Thyroid gland (tissue), 4 donors: ENCODE measurements at places on chromosomes 1 and 21. TPM values are rescaled to one million over a fixed set of nuclear protein-coding genes. Genes with fewer than 3 reads are reported as not detected.

RIPPLY3 gene
- total RNA-seq, result not detected

CD53 gene
- total RNA-seq, result 12.1 TPM

OR6N1 gene
- not detected for total RNA-seq

DNA sequence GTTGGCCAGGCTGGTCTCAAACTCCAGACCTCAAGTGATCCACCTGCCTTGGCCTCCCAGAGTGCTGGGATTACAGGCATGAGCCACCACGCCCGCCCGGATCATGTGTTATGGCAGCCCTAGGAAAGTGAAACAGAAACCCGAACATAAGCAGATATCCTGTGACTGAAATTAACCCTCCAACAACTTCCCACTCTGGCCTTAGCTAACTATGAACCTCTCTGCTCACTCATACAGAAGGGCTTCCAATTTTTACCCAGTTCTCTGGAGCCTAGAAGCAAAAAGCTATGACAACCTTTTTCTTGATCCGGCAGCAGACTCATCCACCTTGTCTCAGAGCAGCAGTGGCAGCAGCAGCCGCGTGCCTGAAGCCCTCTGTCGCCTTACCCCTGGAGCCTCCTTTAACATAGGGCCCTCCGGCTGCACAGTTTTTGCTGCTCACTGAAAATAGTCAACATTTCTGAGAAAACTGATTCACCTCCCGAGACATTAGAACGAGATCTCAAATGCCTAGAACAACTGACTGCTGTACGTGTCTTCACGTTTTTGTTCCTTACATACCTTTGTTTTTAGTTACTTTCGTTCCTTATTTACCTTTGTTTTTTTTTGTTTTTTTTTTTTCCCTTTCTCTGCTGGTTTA lies 9.3 kb downstream of the CBR1 start:
- no peak for DNase-seq

DNA sequence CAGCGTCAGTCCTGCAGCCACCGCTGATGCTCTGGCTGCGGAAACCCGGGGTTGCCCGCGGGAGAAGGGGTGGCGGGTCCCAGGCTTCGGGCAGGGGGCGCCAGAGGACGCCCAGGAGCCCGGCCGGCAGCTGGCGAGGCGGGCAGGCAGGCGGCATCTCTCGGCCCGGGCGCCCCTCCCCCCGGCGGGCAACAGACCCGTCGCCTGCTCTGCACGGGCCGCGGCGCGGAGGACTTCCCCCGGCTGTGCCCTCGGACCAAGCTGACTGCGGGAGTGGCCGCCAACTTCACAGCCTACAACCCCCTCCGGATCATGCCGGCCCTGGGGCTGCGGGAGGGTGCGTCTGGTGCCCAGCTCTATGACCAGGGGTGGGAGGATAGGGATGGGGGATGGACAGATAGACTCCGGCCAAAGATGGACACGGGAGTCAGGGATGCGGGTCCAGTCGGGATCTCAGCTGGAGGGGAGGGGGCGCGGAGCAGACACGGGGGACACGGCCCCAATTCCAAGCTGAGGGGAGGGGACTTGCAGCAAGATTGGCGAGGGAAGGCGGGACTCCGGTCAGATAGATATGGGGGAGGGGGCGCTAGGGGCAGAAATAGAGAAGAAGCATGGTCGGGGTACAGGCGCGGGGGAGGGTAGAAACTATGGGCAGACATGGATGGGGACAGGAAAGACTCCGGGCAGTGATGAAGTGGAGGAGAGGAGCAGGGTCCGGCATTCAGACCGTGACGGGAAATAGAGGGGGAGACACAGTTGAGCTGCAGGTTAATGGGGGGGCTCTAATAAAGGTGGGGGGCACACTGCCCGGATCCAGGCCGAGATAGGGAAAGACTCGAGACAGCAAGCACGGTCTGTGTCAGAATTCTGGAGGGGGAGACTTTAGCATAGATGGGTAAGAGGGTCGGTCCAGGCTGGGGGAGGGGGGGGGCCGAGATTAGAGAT lies 1.1 kb downstream of the ADGRB2 start:
- peak; percentile 85 for DNase-seq

GRCh38 chr1:53330819-53331218 lies 2.9 kb upstream of the LRP8 start:
- DNase-seq, result peak; percentile 82

GRCh38 chr1:147620543-147620942 lies 49.8 kb downstream of the ACP6 start:
- DNase-seq, result no peak

DNA sequence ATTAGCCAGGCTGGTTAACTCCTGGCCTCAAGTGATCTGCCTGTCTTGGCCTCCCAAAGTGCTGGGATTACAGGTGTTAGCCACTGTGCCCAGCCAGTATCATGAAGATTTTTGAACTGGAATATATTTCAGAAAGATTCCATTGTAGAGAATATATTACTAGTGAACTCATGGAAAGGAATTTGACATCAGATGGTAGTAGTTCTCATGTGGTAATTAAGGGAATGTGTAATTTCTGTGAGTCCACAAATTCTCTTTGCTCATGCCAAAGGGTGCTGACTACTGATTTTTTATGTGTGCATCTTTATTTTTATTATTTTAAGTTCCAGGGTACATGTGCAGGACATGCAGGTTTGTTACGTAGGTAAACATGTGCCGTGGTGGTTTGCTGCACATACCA lies 10.4 kb downstream of the DTL start:
- DNase-seq, result no peak

IFNAR1 gene
- 38.5 TPM for total RNA-seq

TNNI3K gene
- 0.73 TPM for total RNA-seq

DNA sequence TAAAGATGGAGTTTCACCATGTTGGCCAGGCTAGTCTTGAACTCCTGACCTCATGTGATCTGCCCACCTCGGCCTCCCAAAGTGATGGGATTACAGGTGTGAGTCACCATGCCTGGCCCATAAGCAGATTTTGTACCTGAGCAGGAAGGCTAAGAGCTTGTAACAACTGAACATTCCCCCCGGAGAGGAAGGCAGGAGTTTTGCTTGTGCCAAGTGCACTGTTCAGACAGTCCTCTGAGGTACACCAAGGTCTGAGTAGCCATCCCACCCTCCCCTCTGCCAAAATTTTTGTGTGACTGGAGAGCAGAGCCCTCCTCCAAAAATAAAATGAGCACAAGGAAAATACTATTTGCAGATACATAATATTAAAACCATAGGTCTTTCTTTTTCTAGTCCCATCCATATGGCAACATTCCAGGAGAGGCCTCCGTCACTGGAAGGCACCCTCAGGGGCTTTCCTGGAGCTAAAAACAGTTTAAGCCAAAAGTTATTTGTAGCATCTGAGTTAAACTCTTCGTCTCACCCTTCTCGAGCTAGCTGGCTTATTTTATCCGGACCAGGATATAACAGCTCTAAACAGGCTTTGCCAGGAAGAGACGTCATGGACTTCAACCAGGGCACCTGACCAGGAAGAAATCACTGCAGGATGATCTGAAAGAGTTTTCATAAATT lies 27.2 kb downstream of the CAPN2 start:
- no peak for DNase-seq

VASH2 gene
- 1.4 TPM for total RNA-seq

SLC37A1 gene
- total RNA-seq, result 26.1 TPM
